ENCODE measurements at places on chromosomes 1 and 21.

DNA sequence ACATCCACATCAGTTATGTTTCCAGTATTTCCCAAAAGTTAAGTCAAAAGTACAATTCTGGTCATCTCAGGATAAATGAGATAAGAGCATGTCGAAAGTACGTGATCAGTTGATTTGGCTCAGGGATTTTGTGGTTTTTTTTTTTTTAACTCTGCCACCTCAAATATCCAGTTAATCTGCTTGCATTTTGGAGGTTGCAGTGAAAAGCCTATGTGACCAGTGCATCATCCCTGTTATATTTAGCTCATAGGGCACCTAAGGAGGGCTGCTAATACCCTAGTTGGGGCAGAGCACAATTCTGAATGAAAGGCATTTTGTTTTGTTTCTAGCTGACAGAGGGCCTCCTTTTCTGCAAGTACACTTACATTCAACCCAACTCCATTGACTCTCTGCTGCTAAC, 31.7 kb upstream of the RGS16 start:
- DNase-seq, result no peak

- no peak for DNase-seq
Measured at GRCh38 chr1:221187174-221187573, 307.9 kb downstream of the HLX start.

GRCh38 chr1:226736908-226737818, 1.9 kb downstream of the ITPKB start:
- DNase-seq, result peak; percentile 35

DNA sequence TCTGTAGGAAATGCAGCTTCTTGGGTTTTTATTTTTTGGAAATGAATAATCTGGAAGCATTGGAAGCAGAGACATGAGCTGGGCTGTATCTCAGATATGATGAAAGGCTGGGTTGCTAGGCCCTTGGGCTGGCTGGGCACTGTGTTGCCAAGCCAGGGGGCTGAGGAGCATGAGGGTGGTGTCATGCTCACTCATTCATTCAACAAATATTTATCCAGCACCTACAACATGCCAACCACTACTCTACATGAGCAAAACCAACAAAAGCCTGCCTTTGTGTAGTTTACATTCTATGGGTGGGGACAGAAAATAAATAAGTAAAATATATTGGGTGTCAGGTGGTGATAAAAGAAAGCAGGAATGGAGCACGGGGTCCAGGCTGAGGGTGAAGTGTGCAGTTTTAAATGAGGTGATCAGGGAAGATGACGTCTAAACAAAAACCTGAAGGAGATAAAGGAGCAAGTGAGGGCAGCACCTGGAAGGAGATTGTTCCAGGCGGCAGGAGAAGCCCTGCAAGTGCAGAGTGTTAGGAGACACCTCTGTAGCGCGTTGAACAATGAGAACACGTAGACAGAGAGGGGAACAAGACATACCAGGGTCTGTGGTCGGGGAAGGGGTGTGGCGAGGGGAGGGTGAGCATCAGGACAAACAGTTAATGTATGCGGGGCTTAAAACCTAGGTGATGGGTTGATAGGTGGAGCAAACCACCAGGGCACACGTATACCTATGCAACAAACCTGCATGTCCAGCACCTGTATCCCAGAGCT, 10.9 kb downstream of the TAGLN2 start:
- DNase-seq, result no peak

- no peak for DNase-seq
Measured at GRCh38 chr1:36492491-36492890, 9.8 kb upstream of the CSF3R start.

- peak; percentile 66 for DNase-seq
Measured at GRCh38 chr1:187226396-187226795, 397.6 kb downstream of the PLA2G4A start.

GRCh38 chr1:240533154-240533780, 78.7 kb downstream of the GREM2 start:
- no peak for DNase-seq

DNA sequence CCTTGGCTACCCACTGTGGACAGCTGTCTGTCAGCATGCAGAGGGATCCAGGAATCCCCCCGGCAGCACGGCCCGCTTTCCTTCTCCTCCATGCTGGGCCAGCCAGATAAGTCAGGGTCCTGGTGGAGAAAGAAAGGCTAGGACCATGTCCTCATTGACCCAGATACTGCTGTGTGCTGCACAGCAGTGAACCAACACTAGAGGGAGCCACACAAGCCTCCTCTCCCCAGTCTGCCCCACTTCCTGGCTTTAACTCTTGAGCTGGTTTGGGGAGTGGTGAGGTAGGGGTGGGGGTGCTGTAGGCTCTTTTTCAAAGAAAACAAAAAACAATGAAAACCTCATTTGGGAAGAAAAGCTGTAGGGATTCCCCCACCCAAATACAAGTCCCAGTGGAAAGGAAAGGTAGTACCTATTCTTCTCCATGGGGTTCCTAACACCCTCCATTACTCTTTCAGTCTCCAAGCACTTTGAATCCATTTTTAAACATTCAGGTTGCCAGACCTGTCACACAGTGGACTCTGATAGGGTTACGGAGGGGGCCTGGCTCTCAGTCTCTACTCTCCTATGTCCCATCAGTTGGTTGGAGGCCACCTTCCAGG, 84.9 kb upstream of the CD1D start:
- DNase-seq, result peak; percentile 13

GRCh38 chr1:109816175-109816811, 52.6 kb upstream of the EPS8L3 start:
- peak; percentile 89 for DNase-seq

- DNase-seq, result no peak
Measured at GRCh38 chr1:101748077-101748476, 248.6 kb downstream of the OLFM3 start.

DNA sequence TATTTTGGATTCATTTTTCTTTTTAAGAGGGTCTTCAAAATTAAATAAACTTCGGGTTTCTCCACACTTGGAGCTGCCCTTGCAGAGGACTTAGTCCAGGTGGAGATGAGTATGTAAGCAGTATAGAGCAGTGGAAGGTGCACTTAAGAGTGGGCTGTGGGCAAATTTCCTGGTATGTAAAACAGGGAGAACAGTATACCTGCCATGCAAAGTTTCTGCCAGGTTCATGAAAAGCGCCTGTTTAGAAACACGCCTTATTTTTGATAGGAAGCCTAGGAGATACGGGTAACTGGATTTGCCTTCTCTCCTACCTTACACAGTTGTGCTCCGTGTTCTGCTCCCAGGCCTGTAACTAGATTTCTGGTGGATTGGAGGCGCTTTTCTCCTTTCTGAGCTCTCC, 1.2 kb downstream of the KDM4A start:
- no peak for DNase-seq

GRCh38 chr1:172914501-172915144, 136.1 kb downstream of the TNFSF18 start:
- peak; percentile 89 for DNase-seq

GRCh38 chr1:228000416-228000815, 6.4 kb upstream of the WNT3A start:
- no peak for DNase-seq

DNA sequence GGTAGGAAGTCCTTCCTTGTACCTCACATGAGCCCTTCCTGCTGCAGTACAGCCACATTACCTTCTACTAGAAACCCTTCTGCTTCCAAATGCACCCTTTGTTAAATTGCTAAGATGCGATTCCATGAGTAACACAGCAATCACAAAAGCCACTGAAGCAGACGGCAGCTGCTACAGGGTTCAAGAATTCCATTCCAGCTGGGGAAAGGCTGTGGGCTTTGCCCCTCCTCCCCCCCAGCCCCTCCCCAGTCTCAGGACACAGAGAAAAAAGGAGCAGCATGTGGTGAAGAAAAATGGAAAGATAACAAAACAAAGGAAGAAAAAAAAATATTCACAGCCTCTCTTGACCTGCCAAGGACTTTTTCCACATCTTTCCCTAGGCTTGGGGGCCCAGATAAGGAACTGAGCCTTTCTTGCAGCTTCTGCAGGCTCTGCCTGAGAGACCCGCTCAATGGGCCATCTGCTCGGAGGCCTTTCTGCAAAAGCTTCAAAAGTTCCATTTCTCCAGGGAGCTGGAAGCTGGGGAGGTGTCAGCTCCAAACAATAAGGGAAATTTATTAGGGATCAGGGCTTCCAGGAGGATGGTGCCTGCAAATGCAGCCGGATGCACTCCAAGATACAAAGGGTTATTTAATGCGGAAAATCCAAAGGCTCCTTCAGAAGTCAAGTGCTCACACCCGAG, 72.1 kb downstream of the SYT2 start:
- no peak for DNase-seq

DNA sequence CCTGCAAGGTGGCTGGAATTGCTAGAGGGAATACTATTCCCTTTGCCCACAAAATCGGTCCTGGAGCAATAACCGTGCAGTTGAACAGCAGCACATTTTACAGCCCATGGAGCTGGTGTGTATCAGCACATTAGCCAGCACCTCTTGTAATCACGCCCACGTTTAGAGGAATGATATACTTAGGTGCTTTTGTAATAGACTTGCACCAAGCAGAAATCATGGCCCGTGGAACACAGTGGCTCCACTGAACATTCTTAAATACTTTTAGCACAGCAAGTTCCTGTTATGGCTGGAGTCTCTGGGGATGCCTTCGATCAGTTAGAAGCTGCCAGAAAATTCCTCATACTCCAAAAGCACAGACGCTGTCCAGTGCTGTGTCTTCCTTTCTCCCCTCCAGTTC, 218.1 kb upstream of the FAM78B start:
- no peak for DNase-seq

GRCh38 chr1:226630592-226630991, 82.0 kb downstream of the STUM start:
- no peak for DNase-seq

DNA sequence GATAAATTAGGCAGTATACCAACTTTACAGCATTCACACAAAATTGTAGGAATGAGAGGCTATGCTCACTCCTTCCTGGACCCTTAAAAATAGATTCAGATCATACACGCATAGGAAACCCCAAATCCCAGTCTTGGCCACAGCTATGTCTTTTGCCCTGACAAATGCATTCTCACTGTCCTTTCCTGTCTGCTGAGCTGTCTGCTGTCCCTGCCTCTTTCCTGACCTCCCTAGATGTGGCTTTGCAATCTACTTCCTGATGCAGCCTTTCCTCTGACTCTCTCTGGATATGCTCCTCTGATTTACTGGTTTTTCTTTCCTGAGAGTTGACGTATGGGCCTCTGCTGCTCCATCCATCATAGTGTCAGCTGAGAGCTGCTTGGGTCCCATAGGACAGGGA, 59.8 kb upstream of the SLC35F3 start:
- no peak for DNase-seq

GRCh38 chr1:25560788-25561187, 17.4 kb downstream of the LDLRAP1 start:
- no peak for DNase-seq

GRCh38 chr1:182770232-182770631, 19.3 kb upstream of the NPL start:
- DNase-seq, result no peak

DNA sequence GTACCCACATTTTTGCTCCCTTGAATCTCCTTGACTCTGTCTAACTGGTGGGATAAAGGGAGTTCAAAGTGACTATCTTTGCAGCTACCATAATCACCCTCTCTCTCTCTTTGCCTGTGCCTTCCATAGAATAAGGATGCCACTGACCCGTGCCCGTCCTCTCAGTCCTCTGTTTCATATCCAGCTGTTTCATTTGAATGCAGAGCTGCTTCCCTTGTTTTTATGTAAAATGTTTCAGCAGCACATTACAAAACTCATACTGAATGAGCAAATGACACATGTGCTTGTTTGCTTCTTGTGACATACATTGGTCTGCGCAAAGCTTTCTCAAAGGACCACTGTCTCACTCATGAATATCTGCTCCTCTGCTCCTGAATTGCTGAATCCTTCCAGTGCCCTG, 38.4 kb downstream of the CDC42 start:
- no peak for DNase-seq

- DNase-seq, result peak; percentile 9
Measured at GRCh38 chr1:10339815-10340214, 59.0 kb upstream of the PGD start.

GRCh38 chr1:14027099-14027498, 327.1 kb downstream of the PRDM2 start:
- DNase-seq, result no peak

GRCh38 chr1:58592522-58593134, 15.6 kb upstream of the TACSTD2 start:
- peak; percentile 94 for DNase-seq

- no peak for DNase-seq
Measured at GRCh38 chr1:246919902-246920301, 11.8 kb downstream of the AHCTF1 start.

GRCh38 chr1:181669246-181669645, 185.9 kb downstream of the CACNA1E start:
- no peak for DNase-seq

DNA sequence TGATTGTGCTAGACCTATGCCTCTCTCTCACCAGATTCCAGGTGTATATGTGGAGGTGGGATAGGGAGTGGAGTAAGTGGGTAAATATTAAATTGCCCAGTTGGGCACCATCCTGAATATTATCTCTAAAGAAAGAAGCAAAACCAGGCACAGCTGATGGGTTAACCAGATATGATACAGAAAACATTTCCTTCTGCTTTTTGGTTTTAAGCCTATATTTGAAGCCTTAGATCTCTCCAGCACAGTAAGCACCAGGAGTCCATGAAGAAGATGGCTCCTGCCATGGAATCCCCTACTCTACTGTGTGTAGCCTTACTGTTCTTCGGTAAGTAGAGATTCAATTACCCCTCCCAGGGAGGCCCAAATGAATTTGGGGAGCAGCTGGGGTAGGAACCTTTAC, at the start of gene FCER1A:
TSS of gene FCER1A (plus strand) at position 242 of the 400 bp plus-strand sequence. CDS start at position 271, 29 bp downstream.
- no peak for DNase-seq

DNA sequence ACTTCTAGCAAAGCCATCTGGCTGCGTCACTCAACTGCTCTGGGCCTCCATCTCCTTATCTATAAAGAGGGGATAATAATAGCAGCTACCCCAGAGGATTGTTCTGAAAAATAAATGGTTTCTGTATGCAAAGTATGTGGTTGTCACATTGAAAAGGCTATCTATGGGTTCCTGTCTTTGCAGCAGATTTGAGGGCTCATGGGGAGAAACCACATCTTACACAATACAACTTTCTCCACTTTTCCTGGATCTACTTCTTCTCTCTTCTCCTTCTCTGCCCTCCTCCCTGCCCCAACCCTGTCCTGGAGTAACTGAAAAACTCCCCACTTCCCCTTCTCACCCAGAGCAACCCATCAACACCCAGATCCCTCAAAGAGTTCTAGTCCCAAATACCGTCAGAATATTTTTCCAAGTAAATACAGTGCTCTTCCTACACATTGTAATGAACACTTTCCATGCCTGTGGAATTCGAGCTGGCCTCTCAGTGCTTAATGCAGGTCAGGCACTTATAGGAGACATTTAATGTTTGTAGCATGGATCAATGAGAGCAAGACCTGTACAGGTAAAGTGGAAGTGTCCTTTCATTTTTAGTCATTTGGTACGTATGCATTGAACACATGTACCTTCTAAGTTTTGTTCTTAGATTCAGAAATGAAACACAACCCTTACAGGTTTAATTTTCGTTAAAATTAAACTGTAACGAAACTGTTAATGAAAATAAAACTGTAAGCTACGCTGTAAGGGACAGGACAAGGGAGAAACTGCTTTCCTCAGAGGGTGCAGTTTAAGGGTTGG, 131.9 kb downstream of the AK5 start:
- DNase-seq, result no peak

DNA sequence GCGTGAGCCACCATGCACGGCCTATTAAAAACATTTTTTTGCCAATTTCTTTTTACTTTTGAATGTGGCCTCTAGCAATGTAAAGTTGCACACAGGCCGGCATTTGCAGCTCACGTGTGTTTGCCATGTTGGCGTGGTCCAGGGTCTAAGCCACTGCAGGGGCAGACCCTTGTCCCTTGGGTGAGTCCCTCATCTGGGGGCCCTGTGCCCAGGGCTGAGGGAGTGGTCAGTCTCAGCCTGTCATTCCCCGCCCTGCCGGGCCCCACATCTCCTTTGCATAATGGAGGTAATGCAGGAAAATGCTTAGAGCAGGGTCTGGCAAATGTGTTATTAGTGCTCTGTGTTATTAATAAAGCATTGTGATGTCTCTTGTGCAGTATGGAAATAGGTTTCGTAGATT, 16.9 kb downstream of the AGPAT3 start:
- no peak for DNase-seq

All from AG10803 (cell line).